ENCODE measurements at places on chromosomes 3 and 15.

GRCh38 chr3:178676942-178677790, 140.9 kb downstream of the KCNMB2 start:
- no peak for DNase-seq

DNA sequence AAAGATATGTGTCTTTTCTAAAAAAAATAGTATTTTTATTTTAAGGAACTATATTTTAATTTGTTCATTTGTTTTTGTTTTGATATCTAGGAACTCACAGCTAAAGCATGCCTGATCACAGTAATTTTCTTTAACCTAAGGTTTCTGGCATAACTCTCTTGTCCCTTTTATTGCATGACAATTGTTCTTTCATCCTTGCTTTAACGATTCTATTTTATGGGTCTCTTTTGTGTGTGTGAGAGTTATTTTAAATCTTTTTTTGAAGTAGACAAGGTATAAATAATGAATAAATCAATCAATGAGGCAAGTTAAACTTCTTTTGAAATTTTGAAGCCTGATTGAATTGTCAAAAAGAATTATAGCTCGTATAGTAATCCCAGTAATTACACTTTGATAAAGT, 747.8 kb upstream of the GOLIM4 start:
- no peak for DNase-seq

DNA sequence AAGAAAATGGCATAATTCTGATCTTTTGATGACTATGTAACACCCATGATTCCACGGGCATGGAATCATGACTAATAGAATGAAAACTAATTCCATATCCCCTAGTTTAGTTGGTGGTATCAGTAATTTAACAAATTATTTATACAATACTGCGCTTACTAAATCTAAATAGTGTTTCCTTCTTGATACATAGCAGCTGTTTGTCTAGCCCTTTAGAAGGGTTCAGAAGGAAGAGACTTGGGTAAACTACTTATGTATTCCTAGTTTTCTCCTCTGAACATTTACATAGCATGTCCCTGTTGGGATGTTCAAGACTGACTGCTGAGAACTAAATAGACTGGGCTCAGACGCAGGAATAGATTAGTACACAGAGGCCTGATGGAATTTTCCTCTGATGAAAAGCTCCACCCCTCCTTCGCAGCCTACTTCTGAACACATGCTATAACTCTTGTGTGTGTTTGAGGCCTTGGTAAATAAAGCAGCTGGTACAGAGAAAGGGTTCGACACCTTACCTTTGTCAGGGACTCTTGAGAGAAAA, 330.6 kb upstream of the LMCD1 start:
- DNase-seq, result no peak

DNA sequence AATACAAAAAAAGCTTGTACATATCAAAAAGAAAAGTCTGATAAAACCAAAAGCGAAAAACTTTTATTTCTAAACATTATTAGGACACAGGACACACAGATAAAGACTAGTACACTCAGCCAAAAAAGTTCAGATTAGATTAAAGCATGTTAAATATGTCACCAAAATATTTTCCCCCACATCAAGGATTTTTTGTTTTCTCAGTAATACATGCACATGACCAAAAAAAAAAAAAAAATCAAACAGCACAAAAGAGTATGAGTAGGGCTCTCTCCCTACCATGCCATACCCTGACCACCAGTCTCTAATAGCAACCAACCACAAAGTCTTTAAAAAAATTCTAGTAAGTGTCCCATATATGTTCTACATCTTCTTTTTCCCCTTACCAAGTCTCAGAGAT, 77.4 kb downstream of the LRRFIP2 start:
- no peak for DNase-seq

DNA sequence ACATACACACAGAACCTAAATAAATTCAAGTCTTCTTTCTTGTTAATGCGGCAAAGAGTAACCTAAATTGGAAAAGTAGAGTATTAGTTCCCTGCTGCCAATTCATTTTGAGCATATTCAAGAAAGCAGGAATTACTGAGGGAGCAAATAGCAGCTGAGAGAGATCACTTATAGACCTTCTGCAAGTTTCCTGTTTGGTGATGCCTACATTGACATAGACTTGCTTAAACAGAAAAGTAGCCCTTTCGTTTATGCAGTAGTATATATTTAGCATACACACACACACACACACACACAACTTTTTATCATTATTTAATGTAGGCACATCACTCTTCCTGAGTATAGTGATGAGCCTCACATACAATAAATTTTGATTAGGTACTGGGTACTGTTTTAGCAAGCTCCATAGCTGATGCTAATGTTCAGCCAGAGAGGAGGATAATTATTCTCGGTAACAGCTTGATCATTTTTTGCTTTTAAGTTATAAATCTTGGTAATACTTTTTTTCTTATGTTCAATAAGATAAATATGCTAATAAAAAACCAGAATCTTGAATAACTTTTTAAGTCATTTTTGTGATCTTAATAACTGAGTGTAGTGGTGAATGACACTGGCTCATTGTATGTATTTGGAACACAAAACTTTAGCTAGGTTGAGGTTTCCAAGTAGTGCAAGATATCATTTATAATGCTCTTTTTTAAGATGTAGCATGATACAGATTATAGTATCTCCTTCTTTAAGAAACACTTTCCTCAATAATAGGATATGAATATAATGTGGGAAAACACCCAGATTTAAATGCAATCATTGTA, 174.7 kb downstream of the MBNL1 start:
- DNase-seq, result no peak

- no peak for DNase-seq
These were observed 39.4 kb upstream of the UBL7 start for GRCh38 chr15:74500401-74500800.

- no peak for DNase-seq
These were observed 186.7 kb downstream of the NLGN1 start for GRCh38 chr3:173584093-173584837.

DNA sequence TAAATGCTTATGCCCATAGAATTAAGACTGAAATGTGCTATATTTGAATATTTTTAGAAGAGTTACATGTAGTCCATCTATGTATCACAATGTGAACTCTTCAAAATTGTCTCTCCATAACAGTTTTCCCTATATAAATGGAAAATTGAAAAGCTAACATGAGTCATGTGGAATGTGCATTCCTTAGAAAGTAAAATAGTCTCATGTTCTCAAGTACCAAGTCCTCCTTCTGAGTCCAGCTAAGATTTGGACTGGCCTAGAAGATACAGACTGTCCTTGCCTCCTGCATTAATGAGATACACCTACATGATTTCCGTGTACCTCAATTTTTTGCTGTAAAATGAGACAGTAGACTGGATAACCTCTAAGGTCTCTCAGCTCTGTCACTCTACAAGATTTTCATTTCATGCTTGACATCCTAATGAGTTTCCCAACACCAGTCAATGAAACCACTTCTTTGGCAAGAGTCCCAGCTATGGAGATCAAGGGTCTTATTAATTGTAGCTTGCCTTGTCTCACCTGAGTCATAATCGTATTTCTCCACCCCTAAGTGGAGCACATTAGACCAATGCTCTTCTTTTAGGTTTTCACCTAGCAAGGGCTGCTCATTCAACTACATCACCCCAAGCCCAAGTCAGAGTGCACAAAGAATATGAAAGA, 350.6 kb upstream of the IL12A start:
- DNase-seq, result no peak

GRCh38 chr15:61080221-61081026, 148.7 kb downstream of the RORA start:
- DNase-seq, result no peak

All from activated T-cell treated with anti-CD3 and anti-CD28 coated beads for 4 hours (primary cell).